Upper lobe of left lung (tissue), 6 donors: ENCODE measurements at places on chromosomes 5 and 9. TPM values are rescaled to one million over a fixed set of nuclear protein-coding genes. Genes with fewer than 3 reads are reported as not detected.
A peak's percentile ranks its signal among the peaks of the same experiment; 100 is the strongest.

DNA sequence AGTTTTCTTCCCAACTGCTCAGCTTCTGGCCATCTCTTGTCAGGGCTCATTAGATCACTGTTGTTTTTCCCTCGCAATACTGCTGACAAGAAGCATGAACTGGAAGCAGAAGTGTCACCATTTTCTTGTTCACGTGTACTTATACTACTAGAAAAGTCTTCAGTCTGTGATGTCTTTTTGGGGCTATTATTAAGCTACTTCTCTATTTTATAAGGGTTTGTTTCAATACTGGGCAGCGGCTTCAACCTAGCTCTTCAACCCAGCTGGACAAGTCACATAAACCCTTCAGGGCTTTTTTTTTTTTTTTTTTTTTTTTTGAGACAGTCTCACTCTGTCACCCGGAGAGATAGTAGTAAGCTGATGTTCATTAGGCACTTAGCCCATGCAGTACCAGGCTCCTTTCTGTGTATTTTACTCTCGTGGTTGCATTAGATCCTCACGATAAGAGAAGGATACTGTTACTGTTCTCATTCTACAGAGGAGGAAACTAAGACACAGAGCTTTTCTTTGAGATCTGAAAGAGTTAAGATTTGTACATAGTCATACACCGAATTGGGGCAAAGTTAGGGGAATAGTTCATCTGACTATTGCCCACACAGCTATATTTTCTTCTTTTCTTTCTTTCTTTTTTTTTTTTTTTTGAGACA, 20.5 kb downstream of the RAPGEF1 start:
- peak overlapping the region; percentile 84 for H3K27ac ChIP-seq
- no peaks in the 10 kb centered on the region for H3K27me3 ChIP-seq
- no peaks in the 10 kb centered on the region for H3K36me3 ChIP-seq
- DNase-seq: no peak

TRIM36 gene
- 5.2 TPM for total RNA-seq

ADAMTSL1 gene
- total RNA-seq: 2.1 TPM

DNA sequence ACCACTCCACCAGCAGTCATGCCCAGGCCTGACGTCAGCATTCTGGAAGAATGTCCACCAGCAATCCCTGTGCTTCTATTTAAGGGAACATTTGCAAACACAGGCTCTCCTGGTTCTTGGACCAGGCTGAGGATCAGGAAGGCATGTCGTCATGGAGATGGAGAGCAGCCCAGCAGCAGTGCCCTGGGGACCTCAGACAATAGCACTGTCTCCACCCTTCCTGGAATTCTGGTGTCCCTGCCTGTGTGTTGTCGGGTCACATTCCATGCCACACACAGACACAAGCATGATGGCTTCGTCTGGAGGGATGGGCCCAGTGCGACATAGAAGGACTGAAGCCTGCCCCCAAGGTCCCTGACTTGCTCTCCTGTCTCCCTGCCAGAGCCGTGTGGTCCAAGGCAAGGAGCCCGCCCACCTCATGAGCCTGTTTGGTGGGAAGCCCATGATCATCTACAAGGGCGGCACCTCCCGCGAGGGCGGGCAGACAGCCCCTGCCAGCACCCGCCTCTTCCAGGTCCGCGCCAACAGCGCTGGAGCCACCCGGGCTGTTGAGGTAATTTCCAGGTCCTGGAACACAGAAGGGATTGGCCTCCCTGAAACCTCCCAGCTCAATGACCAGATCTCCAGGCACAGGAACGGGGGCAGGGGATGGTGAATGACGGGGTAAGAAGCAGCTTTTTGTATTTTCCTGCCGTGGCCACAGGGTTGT, 43.8 kb downstream of the STOM start:
- H3K27ac ChIP-seq: peak overlapping the region; percentile 80
- H3K36me3 ChIP-seq: peaks cover 89% of the 10 kb centered on the region
- no peak overlapping the region for H3K4me3 ChIP-seq
- H3K4me1 ChIP-seq: peaks cover 73% of the 10 kb centered on the region
- peak; percentile 63 for DNase-seq

DNAI1 gene
- total RNA-seq: 0.37 TPM

ZFP2 gene
- total RNA-seq: 1.1 TPM

TLR4 gene
- total RNA-seq: 34.2 TPM

DNA sequence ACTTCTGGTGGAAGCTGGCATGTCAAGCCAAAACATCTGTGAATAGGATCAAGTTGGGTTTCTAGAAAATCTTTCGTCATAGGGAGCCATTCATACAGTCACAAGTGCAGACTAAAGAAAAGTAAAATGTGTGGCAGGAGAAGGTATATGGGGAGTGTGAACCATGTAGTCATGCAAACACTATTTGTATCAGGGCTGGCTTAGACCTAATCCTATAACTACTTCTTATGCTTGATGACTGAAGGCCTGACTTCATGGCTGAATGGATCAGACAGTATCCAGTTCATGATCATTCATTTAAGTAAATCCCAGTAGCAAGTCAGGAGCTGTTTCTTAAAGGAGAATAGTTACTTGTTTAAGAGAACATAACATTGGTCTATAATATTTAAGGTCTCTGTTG, 63.8 kb upstream of the DAPK1 start:
- H3K4me1 ChIP-seq: no peaks in the 10 kb centered on the region
- no peak overlapping the region for H3K4me3 ChIP-seq
- no peak overlapping the region for H3K27ac ChIP-seq
- no peaks in the 10 kb centered on the region for H3K27me3 ChIP-seq
- H3K36me3 ChIP-seq: no peaks in the 10 kb centered on the region

DNA sequence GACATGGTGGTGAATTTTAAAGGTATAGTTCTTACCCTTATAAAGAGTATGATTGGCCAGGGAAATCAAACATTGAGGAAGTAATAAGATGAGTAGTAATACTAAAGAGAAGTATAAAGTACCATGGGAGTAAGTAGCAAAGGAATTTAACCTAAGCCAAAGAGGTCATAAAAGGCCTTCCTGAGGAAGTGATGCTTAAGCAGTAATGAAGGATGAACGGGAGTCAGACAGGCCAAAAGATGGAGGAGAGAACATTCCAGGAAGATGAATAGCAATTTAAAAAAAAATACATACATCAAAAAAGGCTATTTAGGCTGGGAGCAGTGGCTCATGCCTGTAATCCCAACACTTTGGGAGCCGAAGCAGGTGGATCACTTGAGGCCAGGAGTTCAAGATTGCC, 29.0 kb downstream of the KLHL3 start:
- no peaks in the 10 kb centered on the region for H3K36me3 ChIP-seq
- H3K4me1 ChIP-seq: no peaks in the 10 kb centered on the region
- H3K27me3 ChIP-seq: no peaks in the 10 kb centered on the region

- no peak for DNase-seq
- no peaks in the 10 kb centered on the region for H3K4me1 ChIP-seq
- H3K27me3 ChIP-seq: no peaks in the 10 kb centered on the region
- no peak overlapping the region for H3K4me3 ChIP-seq
- no peak overlapping the region for H3K27ac ChIP-seq
Measured at GRCh38 chr9:15349892-15350761, 43.1 kb upstream of the TTC39B start.

MYORG gene
- 11.6 TPM for total RNA-seq

DNA sequence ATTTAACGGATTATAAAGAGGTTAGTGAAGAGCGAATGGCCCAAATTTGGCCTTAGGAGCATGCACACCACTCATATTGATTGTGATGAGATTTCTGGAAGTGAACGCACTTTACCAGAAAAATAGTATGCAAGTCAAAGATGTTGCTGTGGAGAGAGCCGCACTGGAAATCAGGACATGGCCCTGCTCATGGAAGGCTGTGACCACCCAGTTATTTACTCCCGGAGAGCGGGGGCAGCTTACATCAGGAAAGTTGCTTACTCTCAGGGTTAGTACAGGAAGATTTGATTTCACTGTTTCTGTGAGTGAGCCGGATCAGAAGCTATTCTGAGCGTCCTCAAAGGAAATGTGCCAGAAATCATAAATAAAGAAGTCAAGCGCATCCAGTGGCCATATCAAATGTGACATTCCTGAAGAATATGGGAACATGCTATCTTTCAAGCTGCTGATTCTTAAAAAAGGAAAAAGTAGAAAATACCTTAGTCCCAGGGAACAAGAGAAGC, 42.9 kb upstream of the STRBP start:
- no peaks in the 10 kb centered on the region for H3K27me3 ChIP-seq
- no peak for DNase-seq
- no peaks in the 10 kb centered on the region for H3K36me3 ChIP-seq
- H3K4me3 ChIP-seq: no peak overlapping the region
- no peak overlapping the region for H3K27ac ChIP-seq

- no peak for DNase-seq
- H3K4me1 ChIP-seq: peaks cover under 1% of the 10 kb centered on the region
- no peaks in the 10 kb centered on the region for H3K36me3 ChIP-seq
- no peak overlapping the region for H3K27ac ChIP-seq
- H3K4me3 ChIP-seq: no peak overlapping the region
Measured at GRCh38 chr5:112338681-112339337, 80.3 kb downstream of the EPB41L4A start.

PTGES gene
- total RNA-seq: 2.9 TPM

GRCh38 chr5:140560227-140560626, 3.0 kb upstream of the SRA1 start:
- no peak overlapping the region for H3K4me3 ChIP-seq
- H3K4me1 ChIP-seq: peaks cover 40% of the 10 kb centered on the region
- no peak overlapping the region for H3K27ac ChIP-seq
- DNase-seq: no peak
- peaks cover 13% of the 10 kb centered on the region for H3K36me3 ChIP-seq
- no peaks in the 10 kb centered on the region for H3K27me3 ChIP-seq

HSPB3 gene
- total RNA-seq: 0.44 TPM

GRCh38 chr9:78575771-78576170, 278.8 kb downstream of the PSAT1 start:
- DNase-seq: no peak
- no peak overlapping the region for H3K4me3 ChIP-seq
- no peak overlapping the region for H3K27ac ChIP-seq
- no peaks in the 10 kb centered on the region for H3K36me3 ChIP-seq
- no peaks in the 10 kb centered on the region for H3K4me1 ChIP-seq
- no peaks in the 10 kb centered on the region for H3K27me3 ChIP-seq

ANP32B gene
- 34.1 TPM for total RNA-seq

DNA sequence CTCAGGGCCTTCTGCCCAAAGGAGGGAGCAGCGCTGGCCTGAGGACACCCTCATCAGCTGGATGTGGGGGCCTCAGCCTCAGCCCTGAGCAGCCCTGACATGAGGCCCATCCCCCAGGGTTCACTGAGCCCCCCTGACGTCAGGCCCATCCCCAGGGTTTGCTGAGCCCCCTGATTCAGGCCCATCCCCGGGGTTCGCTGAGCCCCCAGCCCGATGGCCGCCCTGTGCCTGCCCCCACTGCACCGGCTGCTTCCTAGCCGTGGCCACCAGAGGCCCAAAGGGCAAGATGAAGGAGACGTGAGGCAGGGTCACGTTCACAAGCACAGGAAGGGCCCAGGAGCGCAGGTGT, 19.5 kb upstream of the NSMF start:
- DNase-seq: peak; percentile 51
- H3K36me3 ChIP-seq: no peaks in the 10 kb centered on the region
- no peaks in the 10 kb centered on the region for H3K27me3 ChIP-seq
- no peak overlapping the region for H3K4me3 ChIP-seq
- H3K4me1 ChIP-seq: no peaks in the 10 kb centered on the region

DNA sequence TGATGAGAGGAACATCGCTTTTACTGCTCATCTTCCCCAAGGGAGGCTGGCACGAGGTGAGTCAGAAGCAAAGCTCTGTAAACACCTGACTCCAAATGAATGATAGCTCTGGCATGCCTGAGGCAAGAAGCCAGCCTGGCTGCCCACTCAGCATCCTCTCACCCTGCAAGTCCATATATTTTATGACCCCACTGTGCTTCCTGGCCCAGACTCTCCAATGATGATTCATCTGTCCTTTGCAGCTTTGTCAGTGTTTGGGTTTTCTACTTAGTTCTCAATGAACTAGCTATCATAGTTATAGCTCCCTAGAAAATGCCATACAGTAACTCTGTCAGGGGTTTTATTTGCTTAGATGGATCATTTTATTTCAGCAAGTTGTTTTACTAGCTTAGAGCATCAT, 52.1 kb upstream of the FSTL4 start:
- H3K27ac ChIP-seq: no peak overlapping the region
- DNase-seq: no peak
- H3K4me3 ChIP-seq: no peak overlapping the region
- no peaks in the 10 kb centered on the region for H3K27me3 ChIP-seq
- no peaks in the 10 kb centered on the region for H3K36me3 ChIP-seq
- no peaks in the 10 kb centered on the region for H3K4me1 ChIP-seq

GRCh38 chr9:135919318-135919890, 12.1 kb upstream of the CAMSAP1 start:
- no peaks in the 10 kb centered on the region for H3K27me3 ChIP-seq
- no peaks in the 10 kb centered on the region for H3K36me3 ChIP-seq
- H3K27ac ChIP-seq: no peak overlapping the region
- no peak overlapping the region for H3K4me3 ChIP-seq
- peak; percentile 43 for DNase-seq
